ENCODE measurements at places on chromosomes 4 and X.

DNA sequence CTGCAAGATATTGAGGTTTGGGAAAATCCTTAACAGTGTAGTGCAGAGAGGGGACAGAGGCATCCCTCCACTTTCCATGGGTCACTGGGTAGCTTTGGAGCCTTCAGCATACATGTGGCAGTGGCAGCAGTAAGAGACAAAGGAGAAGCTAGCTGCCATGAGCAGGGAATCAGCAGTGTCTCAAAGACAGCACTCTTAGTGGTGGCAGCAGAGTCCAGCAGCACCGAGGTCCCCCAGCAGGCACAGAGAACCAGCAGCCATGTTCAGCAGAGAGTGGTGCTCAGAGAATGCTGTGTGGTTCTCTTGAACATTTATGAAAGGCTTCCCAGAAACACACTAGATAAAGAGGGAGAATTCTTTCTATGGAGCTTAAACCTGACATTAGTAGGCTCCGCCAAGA is 308.5 kb downstream of the CENPC start:
- DNase-seq, result no peak

DNA sequence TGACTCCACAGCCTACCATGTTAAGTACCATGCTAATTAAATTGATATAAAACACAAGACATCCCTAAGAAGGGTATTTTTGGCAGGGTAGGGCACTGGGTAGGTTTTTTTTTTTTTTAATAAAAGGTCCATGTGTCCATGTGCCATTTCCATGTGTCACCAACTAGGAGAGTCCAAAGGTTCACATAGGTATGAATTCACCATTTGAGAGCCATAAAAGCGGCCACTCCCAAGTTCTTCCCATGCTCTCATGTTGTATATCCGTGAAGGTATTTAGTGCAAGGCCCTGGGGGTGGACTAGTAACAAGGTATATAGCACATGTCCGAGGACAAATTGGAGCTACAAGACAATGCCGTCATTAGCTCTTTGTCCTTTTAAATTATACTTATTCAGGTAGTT is 107.3 kb downstream of the PDE5A start:
- DNase-seq, result no peak

DNA sequence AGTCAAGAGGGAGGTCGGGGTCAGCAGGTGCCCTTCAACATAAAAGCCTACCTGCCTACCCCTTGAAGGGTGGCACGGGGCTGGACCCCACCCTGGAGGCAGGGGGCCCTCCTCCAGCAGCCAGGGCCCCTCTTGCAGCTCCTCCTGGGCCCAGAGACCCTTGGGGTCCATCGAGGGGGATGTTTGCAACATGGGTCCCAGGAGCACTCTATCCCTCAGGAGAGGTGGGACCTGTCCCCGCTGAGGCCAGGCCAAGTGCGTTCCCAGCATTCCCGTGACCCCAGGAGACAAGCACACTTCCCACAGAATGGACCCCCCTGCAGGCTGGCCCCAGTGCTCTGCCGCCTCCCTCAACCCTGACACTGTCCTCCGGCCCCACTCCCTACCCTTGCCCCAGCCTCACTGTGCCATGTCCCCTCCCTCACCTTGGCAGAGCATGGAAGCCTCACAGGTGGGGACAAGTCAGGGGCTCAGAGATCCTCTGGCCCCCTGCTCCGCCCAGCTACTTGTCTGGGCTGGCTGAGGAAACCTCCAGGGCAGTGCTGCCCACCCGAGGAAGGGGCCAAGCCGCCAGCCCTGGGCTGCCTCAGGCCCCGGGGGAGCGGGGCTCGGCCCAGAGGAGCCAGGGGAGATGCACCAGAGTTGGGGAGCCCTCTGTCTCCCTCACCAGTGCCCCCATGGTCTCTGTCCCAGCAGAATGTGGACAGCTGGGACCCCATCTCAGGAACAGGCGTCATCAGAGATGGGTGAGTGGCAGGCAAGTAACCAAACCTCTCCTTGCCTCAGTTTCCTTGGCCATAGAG is 2.2 kb downstream of the MXD4 start:
- no peak for DNase-seq

DNA sequence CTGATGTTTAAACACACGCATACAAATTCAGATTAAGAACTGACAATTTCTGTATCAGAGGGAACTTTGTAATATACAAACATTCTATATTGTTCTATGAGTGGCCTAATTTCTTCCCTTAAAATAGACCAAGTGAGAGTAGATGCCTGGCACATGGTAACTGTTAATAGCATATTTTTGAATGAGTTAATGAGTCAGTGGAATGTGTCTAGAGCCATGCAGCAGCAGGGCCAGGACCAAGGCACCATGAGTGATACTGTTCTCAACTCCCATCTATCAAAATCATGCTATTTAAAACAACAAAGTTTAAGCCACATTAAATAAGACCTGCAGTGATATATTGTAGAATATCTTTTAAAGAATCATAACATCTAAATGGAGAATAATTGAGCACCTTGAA is 98.3 kb downstream of the ARHGAP24 start:
- DNase-seq, result no peak

GRCh38 chr4:3123181-3123671 is 48.7 kb downstream of the HTT start:
- peak; percentile 23 for DNase-seq

DNA sequence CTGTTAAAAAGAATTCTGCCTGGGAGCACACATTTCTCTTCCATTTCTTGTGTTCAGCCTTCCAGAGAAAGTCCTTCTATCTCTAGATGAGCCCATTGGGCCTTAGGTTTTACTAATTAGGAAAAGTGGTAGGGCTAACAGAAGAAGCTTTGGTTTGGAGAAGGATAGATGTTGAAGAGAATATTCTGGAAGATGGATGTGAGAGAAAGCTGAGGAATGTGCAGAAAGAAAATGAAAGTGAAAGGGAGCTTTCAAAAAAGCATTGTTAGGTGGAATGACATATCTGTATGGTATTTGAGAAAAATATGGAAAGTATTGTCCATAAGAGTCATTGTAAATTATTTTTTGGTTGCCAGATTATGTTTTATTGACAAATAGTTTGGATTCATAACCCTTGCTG is 474.8 kb upstream of the SLIT2 start:
- DNase-seq, result no peak

DNA sequence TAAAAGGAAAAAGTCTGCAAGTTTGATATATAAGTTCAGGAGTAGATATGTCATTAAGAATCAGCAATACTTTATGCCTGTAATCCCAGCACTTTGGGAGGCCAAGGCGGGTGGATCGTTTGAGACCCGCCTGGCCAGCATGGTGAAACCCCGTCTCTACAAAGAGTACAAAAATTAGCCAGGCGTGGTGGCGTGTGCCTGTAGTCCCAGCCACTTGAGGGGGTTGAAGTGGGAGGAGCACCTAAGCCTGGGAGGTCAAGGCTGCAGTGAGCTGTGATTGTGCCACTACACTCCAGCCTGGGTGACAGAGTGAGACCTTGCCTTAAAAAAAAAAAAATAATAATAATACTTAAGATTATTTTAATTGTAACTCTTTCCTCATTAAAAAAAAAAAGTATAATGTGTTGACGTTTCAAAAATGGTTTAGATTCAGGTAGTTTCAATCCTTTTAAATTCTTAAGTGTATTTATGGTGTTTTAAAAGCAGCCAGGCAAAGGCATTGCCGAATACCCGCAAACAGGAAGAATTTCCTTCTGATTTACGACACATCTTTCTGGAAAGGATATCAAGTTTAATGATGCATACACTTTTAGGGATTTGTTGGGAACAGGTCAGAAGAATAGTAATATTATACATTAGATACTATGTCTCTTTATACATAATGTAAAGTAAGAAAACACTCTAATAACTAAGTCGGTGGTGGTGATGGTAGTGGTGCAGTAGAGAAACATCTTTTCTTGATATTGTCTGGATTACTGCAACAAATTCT is 80.9 kb downstream of the KDM6A start:
- DNase-seq, result no peak

- peak; percentile 69 for DNase-seq
Measured at GRCh38 chrX:13387666-13388494, 68.0 kb upstream of the ATXN3L start.

GRCh38 chr4:3443750-3444309 is 2.1 kb downstream of the HGFAC start:
- no peak for DNase-seq

Measured in bronchial epithelial cell (primary cell).